ENCODE measurements at places on chromosomes 11 and 22. TPM values are rescaled to one million over a fixed set of nuclear protein-coding genes. Genes with fewer than 3 reads are reported as not detected.

The SOX10 gene
- total RNA-seq: not detected

The NRIP3 gene
- 4.0 TPM for total RNA-seq

The TRMU gene
- 28.4 TPM for total RNA-seq

The ABCG4 gene
- total RNA-seq: 0.35 TPM

The CCDC81 gene
- 0.53 TPM for total RNA-seq

The TMPRSS6 gene
- total RNA-seq: not detected

The LRRC55 gene
- not detected for total RNA-seq

The MMP12 gene
- total RNA-seq: not detected

The IGSF22 gene
- not detected for total RNA-seq

The NRXN2 gene
- total RNA-seq: not detected

The TMEM191C gene
- 0.56 TPM for total RNA-seq

The USP2 gene
- total RNA-seq: 0.13 TPM

The BTBD18 gene
- total RNA-seq: not detected

The KMT2A gene
- 20.0 TPM for total RNA-seq

The MAP6 gene
- 0.13 TPM for total RNA-seq

The PDGFD gene
- 10.0 TPM for total RNA-seq

The C11orf16 gene
- total RNA-seq: not detected

The MRGPRX4 gene
- total RNA-seq: not detected

The MMP8 gene
- total RNA-seq: not detected

The PLAAT2 gene
- total RNA-seq: not detected

The MYRF gene
- 0.28 TPM for total RNA-seq

The SLC22A12 gene
- not detected for total RNA-seq

The DEUP1 gene
- not detected for total RNA-seq

The CHADL gene
- 0.74 TPM for total RNA-seq

The C11orf87 gene
- total RNA-seq: not detected

The PATE4 gene
- not detected for total RNA-seq

The CSNK2A3 gene
- total RNA-seq: 1.4 TPM

The SPCS2 gene
- 16.4 TPM for total RNA-seq

The OR10A2 gene
- total RNA-seq: not detected

The OR51B4 gene
- total RNA-seq: not detected

The KRTAP5-9 gene
- not detected for total RNA-seq

The HEPACAM gene
- total RNA-seq: not detected

The HBB gene
- not detected for total RNA-seq

The ZFTA gene
- 19.3 TPM for total RNA-seq

The PNPLA3 gene
- total RNA-seq: 2.8 TPM

The GRM5 gene
- total RNA-seq: under 0.01 TPM

The OR52B6 gene
- not detected for total RNA-seq

The NLRP14 gene
- 0.40 TPM for total RNA-seq

The TBX1 gene
- total RNA-seq: 6.5 TPM

The SYT13 gene
- not detected for total RNA-seq

The CWF19L2 gene
- total RNA-seq: 9.5 TPM

The PAMR1 gene
- total RNA-seq: not detected

The IL18 gene
- 0.99 TPM for total RNA-seq
